CD4-positive, alpha-beta memory T cell (primary cell): ENCODE measurements at places on chromosomes 3 and 15.

- DNase-seq: no peak
Observed at GRCh38 chr15:70248116-70249025, 150.7 kb upstream of the TLE3 start.

DNA sequence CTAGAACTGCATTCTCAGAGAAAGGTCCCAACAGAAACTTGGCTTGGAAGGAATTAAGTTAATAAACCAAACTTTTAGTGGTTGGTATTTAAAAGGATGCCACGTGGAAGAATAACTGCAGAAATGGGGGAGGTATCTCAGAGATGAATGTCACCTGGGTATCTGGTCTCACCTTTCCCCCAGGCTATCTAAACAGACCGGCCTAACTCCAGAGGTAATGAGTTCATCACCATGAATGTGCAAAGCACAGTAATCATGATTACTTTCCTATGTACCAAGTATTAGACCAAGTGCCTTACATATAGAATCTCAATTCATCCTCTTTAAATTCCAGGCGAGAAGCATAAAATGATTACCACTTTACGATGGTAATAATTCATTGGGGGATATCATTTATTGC is 80.8 kb downstream of the FBN1 start:
- no peak for DNase-seq

DNA sequence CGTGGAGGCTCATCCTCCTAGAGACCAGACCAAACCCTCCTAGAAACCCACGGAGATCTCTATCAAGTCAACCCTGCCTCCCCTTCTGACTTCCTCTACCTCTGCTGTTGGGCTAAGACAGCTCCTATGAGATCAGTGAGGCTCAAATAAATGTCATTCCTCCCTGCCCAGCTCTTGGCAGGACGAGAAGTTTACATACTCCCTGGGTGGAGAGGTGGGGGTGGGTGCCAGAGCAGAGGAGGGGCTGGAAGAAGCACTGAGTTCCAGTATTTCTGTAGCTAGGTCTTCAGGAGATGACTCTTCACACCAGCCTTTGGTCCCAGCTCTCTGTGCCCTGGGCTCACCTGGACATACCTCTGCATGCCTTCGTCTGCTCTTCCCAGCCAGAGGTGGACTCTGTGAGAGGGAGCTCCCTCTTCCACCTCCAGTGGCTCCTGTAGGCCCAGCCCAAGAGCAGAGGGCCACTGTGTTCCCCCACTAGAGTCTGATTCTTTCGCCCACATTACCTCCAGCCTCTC is 42.4 kb upstream of the TLE3 start:
- no peak for DNase-seq

GRCh38 chr3:88509582-88509981 is 359.8 kb downstream of the C3orf38 start:
- no peak for DNase-seq

DNA sequence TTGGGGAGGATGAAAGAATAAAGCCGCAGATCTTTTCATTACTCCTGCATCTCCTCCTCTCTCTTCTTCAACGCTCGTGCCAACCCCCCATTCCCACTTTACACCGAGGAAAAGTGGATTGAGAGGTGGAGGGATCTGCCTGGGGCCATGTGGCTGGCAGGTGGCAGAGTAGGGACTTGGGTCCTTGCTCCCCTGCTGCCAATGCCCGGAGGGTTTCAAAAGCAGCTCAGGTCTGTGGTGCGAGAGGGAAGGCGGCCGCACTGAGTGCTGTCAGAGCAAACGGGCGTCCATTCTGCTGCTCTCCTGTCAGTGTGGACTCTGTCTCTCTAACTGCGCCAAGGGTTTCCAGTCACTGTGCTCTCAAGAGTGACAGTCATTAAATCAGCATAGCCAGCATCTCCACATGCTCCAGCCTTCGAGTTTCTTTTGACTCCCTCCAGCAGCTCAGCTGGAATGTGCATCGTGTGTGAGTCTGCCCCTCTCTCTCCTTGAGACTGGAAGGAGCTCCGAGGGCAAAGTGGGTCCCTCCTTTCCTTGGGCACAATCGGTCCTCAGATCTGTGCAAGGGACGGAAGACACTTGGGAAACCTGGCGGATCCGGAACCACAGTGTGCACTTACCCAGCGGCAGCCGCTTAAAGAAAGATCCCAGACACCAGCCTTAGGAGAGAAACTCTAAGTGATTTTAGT is 68.6 kb downstream of the VGLL4 start:
- no peak for DNase-seq

- no peak for DNase-seq
Observed at GRCh38 chr3:50226888-50227389, 9.1 kb upstream of the GNAI2 start.

- DNase-seq: no peak
Observed at GRCh38 chr3:123449997-123450604, 1.2 kb upstream of the ADCY5 start.

DNA sequence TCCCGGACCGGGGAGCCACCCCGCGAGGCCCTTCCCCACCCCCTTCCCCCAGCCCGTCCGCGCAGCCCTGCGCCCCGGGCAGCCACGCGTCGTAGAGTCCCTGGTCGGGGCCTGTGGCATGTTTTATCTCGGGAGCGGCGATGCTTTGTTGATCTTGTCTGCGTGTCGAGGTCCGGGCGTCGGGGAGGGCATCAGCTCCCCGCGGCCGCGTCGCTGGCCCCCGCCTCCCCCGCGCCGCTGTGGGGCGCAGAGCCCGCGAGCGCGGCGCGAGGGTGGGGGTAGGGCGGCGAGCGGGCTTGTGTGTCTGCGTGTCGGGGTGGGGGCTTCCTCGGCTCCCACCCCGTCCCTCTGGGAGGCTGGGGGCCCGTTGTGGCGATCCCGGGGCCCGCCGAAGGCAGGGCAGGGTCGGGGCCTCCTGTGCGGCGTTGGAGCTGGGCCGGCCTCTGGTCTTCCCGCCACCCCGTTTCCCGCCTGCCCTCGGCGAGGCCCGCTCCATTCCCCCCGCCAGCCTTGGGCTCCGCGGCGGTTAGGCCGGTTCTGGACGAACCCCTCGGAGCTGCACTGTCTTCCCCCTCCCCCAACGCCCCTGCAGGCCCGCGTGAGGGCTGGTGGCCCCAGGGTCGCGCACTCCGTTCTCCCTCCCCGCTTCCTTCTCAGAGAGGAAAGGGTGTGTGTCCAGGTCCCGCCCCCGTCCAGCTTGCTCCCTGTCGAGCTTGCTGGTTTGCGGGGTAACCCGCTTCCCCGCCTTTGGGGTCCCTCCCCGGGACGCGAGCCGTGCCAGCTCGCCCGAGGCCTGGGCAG is 695 bp downstream of the GMPS start:
- DNase-seq: peak; percentile 16

GRCh38 chr3:187628169-187628568 is 42.0 kb downstream of the SST start:
- DNase-seq: no peak

- DNase-seq: no peak
Observed at GRCh38 chr3:193348686-193349085, 29.9 kb downstream of the ATP13A5 start.

- no peak for DNase-seq
Observed at GRCh38 chr3:184731786-184732537, 20.1 kb upstream of the MAGEF1 start.

GRCh38 chr3:107414325-107414964 is 37.2 kb downstream of the CCDC54 start:
- no peak for DNase-seq

- no peak for DNase-seq
Observed at GRCh38 chr3:141051443-141052200, 475 bp downstream of the SPSB4 start.

DNA sequence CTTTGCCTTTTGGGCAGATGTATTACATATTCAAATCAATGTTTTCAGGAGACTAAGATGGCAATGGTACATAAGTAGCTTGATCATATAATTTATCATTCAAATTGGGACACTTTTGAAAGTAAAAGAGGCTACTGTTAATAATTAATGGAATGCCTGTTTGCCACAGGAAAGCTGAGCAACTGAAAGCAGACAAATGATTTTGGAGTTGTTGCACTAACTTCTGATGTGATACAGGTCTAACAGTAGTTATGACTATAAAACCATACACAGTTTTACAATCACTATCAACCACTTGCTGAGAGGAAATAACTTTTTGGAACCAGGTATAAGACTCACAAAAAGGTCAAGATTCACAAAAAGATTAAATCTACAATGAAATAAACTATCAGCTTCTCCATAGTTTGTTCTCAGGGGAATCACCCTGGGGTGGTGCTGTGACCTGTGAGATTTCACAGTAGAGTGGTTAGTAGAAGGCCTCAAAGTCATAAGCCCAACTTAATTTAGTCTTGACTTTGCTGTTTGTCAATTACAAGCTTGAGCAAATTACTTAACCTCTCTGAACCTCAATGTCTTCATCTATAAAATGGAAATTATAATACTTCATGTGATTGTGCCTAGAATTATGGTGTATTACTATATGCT is 42.7 kb downstream of the HHLA2 start:
- no peak for DNase-seq

DNA sequence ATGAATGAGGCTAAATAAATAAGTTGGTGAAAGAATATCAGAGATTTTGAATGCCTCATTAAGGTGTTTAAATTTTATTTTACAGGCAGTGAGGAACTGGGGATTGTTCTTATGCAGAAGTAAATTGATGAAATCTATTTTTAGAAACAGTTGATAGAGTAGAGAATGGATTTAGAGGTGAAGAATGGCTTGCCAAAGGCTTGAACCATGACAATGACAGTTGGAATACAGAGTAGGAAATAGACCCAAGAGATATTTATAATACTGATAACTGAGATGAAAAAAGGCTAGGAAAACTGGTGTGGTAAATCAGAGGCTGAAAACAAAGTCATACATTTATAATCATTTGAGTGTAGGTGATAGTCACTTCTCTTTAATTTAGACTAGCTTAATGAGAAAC is 39.0 kb upstream of the RBMS3 start:
- no peak for DNase-seq

GRCh38 chr3:21256932-21257331 is 494.1 kb downstream of the ZNF385D start:
- no peak for DNase-seq

GRCh38 chr3:196990601-196991007 is 22.0 kb upstream of the PIGZ start:
- DNase-seq: no peak

DNA sequence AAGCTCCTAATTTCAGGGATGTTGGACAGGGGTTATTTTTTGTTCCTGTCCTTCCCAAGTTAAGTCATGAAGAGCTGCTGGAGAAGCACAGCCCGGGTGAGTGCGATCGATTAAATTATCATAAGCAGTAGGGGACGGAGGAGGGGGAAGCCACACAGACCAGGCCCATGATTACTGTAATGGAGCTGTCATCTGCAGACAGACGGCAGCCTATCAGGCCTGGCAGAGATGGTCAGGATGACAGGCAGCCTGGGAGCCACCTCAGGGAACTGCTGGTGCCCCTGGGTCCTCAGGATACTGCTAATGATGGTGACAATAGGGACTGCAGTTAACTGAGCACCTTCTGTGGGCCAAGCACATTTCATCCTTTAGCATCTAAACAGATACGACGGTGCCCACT is 147.7 kb downstream of the RAB11A start:
- no peak for DNase-seq

- no peak for DNase-seq
Observed at GRCh38 chr15:99185414-99186130, 63.8 kb downstream of the TTC23 start.

GRCh38 chr15:25242166-25242879 is 196.5 kb downstream of the UBE3A start:
- DNase-seq: no peak

GRCh38 chr3:47421741-47422649 is 41.2 kb downstream of the PTPN23 start:
- DNase-seq: no peak

DNA sequence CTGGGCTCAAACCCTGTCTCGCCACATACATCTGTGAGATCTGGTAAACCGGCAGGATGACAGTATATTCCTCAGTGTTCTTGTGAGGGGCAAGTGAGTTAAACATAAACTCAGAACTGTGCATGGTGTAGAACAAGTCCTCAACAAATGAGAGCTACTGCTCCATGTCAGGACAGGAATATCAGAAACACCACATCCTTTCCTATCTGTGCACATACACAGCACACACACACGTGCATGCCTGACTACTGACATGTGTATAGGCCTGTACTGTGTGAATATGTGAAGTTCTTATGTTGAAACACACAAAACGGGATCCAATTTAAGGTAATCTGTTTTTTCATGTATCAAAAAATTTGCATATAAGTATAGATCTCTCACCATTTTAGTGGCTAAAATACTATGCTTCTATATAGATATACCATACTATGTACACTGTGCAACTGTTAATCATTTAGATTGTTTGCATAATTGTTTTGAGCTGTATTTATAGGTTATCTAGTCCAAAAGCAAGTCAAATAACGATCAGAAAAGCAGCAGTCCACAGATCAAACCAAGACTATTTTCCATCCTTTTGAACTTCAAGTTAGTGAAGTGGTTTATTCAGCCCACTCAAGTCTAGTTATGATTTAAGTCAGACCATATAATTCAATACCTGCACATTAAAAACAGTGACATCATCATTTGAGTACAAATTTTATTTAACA is 44.8 kb downstream of the CCR4 start:
- no peak for DNase-seq

- no peak for DNase-seq
Observed at GRCh38 chr15:85112997-85113396, 131.3 kb downstream of the PDE8A start.

- no peak for DNase-seq
Observed at GRCh38 chr15:95644100-95644875, 686.2 kb upstream of the NR2F2 start.

DNA sequence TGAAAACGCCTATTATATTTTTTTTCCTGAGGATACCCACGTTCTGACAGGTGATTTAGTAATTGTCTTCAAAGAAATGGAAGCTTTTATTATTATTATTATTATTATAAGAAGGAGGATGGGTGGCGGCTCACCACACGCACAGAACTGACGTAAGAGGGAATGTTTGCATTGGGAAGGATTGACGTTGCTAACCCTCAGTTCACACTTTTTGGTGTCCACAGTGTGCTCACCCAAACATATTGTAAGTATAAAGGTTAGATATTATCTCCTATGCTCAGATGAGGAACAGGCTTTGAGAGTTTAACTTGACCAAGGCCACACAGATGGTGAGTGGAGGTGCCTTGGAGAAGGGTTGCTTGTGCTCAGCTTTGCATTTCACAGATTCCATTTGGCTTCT is 533.5 kb upstream of the TBL1XR1 start:
- DNase-seq: no peak

DNA sequence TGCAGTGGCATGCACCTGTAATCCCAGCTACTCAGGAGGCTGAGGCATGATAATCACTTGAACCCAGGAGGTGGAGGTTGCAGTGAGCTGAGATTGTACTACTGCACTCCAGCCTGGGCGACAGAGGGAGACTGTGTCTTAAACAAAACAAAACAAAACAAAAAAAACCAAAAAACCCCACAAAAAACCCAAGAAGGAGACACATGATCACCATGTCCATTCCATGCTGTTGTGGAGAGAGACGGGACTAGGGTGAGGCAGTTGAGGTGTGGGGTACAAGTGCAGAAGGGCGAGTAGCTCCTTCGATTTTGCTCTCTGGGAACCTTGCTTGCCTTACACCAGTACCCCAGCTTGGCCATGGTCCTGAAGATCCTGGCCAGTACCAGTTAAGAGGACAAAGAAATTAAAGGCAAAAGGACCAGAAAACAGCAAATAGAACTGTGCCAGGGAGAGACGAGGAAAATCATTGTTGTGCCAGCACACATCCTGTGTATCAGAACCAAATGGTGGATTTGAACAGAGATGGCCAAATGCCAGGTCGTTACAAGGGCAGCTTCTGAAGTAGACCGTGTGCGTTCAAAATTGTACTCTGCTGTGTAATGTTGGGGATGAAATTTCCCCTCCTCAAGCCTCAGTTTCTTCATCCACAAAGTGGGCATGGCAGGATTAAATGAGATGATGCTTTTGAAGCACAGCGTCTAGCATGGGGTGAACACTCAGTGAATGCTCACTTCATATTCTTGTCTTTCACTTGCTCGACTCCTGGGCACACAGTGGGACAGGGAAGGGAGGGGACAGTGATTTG is 42.9 kb upstream of the CTSH start:
- no peak for DNase-seq
